CD4-positive, alpha-beta T cell treated with Interferon alpha-2 for 1 hour (primary cell): ENCODE measurements at places on chromosomes 7 and 10.

DNA sequence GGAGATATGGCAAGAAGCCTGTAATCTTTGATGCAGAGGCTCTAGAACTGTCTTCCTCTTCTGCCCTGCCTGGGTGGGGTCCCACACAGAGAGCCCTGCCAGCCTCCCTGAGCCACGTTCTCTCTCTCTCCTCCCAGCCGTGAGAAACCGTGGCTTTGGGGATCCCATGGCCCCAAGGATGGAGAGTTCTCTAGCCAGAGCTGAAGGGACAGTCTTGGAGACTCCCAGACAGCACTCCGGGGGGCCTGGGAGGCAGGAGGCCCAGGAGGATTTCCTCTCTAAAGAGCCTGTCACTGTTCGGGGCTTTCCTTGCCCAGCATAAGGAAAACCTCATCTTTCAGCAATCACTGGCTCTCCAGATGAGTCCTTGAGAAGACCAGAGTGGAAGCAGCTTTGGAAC lies 227.1 kb downstream of the ARHGAP12 start:
- DNase-seq = no peak

DNA sequence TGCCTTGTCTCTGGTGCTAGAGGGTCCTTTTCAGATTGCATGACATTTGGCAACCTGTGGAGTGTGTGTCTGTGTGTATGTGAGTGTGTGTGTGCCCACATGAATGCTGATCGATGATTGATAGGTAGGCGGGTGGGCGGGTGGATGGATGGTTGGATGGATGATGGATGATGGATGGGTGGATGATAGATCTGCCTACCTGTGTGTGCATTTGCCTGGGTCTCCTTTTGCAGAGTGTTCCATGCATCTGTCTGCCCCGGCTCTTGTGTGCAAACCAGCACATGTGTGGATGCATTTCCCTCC lies 99.8 kb downstream of the RGS10 start:
- no peak for DNase-seq

DNA sequence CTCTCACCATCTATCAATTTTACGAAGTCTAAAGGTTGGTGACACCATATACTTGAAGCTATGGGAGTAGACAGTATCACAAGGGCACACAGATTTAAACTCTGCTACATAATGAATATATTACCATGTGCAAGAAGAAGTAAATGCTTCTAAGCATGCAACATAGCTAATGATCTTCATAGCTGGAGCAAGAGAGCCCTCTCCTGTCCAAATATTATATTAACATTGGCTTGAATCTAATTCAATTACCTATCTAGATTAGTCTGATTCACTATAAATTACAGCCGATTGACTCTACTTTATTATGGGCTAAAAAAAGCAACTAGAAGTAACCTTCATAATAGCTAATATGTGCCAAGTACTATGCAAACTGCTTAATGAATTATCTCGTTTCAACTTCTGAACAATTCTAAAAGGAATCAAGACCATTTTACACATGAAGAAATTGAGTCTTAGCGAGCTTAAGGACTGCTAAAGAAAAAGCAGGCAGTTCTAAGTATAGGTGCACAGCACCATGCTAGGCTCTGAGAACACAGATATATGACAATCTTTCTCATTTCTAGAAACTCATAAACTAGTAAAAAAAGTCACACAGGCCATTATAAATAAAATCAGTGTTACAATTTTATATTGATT lies 21.9 kb downstream of the FRA10AC1 start:
- DNase-seq = no peak

DNA sequence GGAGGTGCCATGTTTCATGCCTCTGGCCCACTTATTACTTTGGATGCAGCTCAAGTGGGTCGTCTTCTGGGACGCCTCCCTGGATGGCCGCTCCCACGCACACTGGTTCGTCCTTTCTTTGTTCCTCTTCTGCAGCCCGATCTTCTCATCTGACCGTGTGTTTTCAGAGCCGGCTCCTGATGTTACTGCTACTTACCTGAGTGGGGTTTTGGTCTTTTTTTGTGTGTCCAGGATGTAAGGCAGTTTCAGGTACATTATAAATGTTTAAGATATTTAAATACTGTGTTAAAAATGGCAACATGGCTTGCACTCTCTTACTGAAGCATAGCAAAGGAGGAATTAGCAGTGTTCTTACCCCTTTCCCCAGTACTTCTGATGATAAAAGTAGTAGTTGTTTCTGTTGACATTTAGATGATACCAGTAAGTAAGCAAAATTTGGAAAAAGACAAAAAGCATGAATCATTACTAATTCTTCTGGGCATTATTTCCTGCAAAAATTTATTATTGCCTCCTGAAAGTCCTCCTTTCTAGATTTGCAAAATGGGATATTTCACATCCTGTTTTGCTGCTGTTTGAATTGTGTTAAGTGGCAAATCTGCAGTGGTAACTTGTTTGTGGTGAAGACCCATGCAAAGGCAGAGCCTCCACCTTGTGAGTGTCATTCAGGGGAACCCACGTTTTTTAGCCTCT lies 59.4 kb downstream of the SHH start:
- no peak for DNase-seq

DNA sequence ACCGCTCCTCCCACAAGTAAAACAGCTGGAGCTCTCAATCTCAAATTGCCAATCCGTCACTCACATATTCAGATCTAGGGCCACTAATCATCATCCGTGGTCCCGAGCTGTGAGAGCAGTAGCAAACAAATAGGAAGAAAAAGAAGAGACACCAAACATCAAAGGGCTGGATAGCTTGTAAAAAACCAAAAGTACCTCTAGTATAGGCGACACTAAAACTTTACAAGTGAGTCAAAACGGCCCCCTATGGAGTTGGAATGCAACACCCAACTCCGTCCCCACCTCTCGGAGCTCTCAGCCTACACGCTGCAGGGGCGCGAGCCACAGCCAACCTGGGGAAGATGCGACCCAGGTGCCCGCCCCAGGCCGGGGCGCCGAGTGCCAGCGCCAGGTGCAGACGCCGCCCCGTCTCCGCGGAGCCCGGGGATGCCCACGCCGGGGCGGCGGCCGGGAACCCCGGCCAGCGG lies 581 bp downstream of the FAM3C start:
- DNase-seq = peak; percentile 60

- no peak for DNase-seq
Measured at GRCh38 chr7:158022601-158023000, 565.0 kb downstream of the PTPRN2 start.

DNA sequence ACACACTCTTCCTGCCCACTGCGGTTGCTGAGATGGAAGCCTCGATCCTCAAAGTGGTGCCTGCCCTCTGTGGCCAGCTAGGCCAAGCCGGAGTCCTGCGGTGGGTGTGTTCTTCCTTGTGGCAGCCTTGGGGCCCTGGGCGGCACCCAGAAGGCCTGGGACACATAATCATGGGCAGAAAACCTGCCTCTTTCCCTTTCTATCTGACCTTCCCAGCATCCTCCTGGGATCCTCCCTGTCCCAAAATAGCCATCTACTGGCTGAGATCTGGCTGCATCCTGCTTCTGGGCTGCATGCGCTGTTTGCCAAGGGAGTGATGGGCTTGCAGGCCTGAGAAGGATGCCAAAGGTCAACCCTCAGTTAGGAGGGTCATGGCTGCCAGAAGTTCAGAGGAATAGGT lies 23.9 kb downstream of the COL13A1 start:
- no peak for DNase-seq

DNA sequence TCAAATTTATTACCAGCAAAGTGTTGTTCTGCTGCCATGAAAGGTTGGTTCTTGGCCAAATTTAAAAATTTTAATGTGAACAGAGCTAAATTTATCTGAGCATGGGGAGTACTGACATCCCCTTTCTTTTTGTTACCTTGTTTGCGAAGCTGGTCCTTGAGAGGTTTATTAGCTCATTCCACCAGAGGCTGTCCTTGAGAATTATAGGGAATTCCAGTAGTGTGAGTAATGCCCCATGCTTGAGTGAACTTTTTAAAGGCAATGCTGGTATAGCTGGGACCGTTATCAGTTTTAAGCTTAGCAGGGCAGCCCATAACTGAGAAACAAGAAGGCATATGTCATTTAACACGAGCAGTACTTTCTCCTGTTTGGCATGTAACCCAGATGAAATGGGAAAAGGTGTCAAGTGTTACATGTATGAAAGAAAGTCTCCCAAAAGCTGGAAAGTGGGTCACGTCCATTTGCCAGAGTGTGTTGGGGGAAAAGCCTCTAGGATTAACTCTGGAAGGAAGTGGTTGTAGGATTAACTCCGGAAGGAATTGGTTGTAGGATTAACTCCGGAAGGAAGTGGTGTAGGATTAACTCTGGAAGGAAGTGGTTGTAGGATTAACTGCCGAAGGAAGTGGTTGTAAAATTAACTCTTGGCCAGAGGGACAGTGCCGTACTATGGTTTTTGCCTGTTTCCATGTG lies 37.3 kb upstream of the AKR1C2 start:
- no peak for DNase-seq

DNA sequence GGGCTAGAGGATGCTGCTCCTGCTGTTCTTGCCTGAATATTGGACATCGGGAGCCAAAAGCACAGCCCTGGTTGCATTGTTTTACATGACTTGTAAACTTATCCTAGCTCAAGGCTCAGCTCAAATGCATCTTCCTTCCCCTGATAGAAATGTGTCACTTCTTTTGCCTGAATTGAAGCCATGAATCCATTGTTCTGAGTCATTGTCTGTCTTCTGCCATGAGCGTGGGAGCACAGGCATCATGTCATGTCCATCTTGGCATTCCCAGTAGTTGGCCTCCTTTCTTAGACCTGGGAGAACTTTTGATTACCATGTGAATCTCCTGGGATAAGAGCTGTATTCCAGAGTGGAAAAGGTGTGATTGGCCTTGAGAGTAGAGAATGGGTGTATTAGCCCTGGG lies 54.1 kb upstream of the OPN4 start:
- DNase-seq = no peak

GRCh38 chr10:78953113-78953798 lies 115.5 kb upstream of the ZMIZ1 start:
- no peak for DNase-seq

- no peak for DNase-seq
Measured at GRCh38 chr7:74501298-74501697, 47.6 kb downstream of the GTF2IRD1 start.

DNA sequence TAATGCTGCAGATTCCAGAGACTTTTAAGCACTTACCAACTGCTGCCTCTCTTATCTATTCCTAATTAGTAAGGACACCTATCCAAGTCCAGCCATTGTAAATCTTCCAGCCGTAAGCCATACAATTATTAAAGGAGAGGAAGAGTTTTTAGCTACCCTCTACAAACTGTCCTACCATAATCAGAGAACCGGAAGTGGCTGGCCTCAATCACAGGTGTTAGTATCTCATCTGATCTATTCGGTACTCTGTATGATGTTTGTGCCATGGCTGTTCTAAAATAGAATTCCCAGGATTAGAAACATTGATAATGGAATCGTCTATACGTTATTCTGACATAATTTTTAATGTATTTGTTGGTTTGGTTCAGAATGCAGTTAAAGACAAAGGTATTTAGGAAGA lies 102.8 kb downstream of the MICU1 start:
- no peak for DNase-seq

GRCh38 chr7:111985798-111986197 lies 220.4 kb downstream of the DOCK4 start:
- no peak for DNase-seq

DNA sequence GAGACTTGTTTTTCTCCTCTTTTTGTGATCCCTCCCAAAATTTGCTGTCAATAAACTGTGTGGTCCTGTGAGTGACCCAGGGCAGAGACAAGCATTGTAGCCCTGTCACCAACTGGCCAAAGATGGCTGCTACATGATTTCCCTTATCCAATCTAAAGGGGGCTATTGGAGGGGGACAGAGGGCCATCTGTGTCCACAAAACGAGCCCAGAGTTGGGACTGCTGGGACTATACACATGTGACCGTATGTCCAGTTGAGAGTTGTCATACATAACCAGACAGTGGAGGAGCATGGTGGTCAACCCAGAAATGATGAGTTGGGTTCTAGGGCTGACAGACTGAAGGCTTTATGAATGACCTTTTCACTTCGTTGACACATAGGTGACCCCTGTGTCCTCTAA lies 55.3 kb upstream of the SDK1 start:
- no peak for DNase-seq

DNA sequence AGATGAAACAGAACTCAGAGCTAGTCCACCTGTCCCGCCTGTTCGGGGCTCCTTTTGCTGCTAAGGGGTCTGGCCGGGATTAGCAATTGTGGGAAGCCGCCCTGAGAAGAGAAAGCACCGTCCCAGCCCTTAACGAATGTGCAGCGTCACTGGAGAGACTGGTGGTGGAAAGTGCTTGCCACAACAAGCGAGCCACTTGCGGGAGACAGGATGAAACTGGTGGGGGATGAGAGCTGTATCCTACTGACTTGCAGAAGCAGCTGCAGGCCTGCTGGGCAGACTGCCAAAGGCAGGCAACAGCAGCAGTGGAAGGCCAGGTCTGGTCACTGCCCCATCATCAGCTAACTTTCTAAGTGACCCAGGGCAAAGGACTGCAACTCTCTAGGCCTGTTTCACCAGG lies 95.4 kb downstream of the FAM53B start:
- peak; percentile 44 for DNase-seq

GRCh38 chr10:101850749-101851148 lies 7.1 kb upstream of the KCNIP2 start:
- DNase-seq = no peak

DNA sequence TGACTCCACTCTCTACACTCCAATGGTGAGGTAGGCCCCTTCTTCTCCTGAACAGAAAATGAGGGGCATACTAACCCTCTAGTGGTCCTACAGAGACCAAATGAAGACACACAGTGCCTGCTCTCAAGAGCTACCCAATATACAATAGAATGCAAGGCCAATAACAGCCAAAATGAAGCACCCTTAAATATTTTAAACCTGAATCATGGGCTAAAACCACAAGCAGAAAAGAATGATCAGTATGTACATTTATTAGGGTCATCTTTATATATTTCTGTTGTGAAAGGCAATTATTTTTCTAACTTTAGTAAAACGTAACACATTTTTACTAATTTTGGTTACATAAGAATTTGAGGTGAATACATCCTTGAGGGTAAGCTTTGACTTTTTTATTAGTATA lies 49.9 kb upstream of the COL1A2 start:
- no peak for DNase-seq

GRCh38 chr7:84204655-84205054 lies 10.1 kb upstream of the SEMA3A start:
- DNase-seq = no peak

GRCh38 chr7:108007261-108007660 lies 4.3 kb upstream of the LAMB1 start:
- DNase-seq = no peak

DNA sequence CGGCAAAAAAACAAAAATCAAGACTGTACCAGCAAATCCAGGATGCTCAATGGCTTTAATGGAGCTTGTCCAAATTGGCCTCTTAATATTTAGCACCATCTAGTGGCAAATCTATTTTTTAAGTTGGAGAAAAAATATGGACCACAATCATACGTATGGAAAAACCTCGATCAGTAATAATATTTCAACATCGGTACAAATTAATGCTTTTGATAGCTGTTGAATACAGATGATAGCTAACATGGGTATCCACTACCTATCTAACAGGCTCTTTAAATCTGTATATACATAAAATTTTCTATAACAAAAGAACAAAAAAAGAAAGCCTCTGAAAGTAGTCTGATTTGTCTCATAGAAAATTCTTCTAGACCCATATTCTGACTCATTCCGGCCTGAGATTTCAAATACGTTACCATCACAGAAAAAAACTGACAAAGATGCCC lies 29.2 kb downstream of the COA1 start:
- peak; percentile 79 for DNase-seq
